Dermis blood vessel endothelial cell (primary cell): ENCODE measurements at places on chromosomes 1 and 21. TPM values are rescaled to one million over a fixed set of nuclear protein-coding genes. Genes with fewer than 3 reads are reported as not detected.
A peak's percentile ranks its signal among the peaks of the same experiment; 100 is the strongest.

DNA sequence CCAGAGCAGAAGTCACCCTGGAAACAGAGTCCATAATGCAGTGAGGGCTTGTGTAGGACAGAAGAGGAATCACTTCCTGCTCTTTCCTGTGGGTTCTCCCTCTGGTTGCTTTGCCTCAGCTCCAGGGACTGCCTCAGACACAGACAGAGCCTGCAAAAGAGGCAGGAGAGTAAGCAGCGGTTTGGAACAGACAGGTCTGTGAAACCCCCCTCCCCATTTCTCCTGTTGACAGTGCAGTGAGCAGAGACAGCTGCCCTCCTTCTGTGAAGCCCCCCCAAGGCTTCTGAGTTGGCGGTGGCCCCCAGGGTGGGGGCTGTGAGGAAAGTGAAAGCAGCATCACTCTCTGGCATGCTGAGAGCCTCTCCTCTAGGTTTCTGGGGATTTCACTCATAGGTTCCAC is 53.0 kb downstream of the MAB21L3 start:
- DNase-seq = no peak

DNA sequence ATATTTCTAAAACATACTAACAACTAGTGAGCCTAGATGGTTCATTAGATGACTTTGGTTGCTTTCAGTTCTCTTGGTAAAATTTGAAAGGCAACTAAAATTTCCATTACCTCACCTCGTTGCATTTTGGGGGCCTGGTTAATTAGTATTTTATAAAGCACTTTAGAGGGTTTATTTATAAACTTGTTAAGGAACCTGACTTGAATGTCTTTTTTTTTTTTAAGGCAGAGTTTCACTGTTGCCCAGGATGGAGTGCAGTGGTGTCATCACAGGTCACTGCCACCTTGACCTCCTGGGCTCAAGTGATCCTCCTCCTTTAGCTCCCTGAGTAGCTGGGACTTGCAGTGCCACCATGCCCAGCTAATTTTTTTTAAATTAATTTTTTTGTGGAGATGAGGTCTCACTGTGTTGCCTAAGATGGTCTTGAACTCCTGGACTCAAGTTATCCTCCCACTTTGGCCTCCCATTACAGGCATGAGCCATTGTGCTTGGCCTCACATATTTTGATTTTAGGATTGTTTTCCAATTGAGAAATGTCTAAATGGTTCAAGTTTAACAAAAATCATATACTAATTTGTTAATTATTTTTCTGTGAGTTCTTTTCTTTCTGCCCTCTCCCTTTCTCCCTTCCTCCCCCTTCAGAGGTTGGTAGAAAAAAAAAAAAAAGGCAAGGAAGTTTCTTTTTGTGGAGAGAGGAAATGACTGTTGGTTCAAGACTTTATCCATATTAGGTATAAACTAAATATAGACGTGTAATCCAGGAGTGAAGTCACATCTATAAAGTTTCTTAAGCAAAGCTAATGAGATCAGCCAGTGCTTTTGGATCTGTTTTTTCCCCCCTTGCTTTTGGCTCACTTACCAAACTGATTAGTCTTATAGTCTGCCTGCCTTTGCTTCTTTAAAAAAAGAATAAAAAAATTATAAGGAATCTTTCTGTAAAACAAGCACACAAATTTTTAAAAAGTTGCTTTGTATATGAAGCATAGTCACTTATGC is 24.7 kb downstream of the CLIC4 start:
- peak; percentile 95 for DNase-seq

GRCh38 chr21:26405735-26406361 is 167.2 kb downstream of the CYYR1 start:
- peak; percentile 25 for DNase-seq

- DNase-seq = no peak
Measured at GRCh38 chr1:226566760-226567159, 18.2 kb downstream of the STUM start.

DNA sequence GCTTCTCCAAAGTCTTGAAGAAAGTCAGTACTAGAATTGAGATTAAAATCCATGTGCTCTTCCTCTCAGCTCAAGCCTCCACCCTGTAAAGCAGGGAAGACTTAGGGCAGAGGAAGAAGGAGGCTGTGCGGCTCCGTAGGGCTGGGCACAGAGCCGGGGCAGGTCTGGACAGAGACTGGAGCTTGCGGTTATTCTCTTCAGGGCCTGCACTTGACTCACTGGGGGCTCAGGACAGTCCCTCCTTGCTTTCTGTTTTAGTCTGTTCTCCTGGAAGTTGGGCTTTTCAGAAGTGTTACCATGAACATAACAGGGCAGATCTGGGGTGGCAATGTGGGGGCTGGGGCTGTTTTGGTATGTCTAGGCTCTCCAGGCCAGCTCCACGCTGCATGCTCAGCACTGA is 21.6 kb upstream of the TRABD2B start:
- no peak for DNase-seq

DNA sequence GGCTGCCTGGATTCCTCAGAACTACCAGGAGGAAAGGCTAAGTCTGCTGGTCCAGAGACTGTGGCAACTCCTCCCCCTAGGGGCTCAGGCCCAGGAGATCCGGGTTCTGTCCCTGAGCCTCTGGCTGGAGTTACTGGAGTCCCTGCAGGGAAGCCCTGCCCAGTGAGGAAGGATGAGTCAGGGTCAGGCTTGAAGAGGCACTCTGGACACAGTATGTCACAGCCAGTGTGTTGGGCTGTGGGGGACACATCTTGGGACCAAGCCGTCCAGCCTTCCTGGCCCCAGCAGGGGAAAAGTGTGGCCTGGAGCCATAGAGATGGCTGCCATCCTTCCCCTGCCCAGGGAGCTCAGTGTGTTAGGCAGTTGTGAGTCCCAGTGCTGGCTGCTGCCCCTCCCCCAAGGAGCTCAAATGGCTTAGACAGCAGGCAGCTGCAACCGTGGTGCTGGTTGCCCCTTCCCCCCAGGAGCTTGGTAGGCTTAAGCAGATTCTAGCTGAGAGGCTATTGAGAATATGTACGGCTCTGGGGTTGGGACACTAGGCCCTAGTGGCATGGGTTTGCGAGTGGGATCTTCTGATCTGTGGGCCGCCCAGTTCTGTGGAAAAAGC is 28.2 kb upstream of the RABGAP1L start:
- DNase-seq = no peak

DNA sequence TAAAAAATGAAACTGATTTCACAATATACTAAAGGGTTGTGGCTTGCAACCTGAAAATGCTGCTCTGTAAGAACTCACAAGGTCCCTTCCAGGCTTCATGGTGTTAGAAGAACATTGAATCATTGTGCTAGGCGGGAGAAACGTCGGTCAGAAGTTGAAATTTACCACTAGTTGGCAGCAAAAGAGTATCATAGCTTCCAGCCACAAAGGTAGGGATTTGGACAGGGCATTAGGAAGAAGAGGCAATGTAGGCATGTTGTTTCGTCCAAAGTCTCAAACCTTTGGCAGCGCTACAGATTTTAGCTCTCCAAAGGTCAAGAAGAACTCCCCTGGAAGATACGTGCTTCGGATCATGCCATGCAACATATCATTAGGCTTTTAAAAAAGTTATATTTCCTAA is 62.5 kb upstream of the ZP4 start:
- no peak for DNase-seq

DNA sequence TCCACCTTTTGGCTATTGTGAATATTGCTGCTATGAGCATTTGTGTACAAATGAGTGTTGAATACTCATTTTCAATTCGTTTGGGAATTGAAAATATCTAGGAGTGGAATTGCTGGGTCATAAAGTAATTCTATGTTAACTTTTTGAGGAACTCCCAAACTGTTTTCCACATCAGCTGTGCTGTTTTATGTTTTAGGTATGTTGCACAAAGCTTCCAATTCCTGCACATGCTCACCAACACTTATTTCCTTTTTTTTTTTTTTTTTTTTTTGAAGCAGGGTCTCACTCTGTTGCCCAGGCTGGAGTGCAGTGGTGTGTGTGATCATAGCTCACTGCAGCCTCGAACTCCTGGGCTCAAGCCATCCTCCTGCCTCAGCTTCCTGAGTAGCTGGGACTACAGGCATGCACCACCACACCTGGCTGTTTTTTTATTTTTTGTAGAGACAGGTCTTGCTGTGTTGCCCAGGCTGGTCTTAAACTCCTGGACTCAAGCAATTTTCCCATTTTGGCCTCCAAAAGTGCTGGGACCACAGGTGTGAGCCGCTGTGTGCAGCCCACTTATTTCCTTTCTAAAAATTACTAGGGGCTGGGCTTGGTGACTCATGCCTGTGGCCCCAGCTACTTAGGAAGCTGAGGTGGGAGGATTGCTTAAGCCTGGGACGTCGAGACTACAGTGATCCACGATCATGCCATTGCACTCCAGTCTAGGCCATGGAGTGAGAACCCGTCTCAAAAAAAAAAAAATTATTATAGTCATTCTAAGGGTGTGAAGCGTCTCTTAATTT is 33.4 kb downstream of the TMCC2 start:
- DNase-seq = peak; percentile 50

DNA sequence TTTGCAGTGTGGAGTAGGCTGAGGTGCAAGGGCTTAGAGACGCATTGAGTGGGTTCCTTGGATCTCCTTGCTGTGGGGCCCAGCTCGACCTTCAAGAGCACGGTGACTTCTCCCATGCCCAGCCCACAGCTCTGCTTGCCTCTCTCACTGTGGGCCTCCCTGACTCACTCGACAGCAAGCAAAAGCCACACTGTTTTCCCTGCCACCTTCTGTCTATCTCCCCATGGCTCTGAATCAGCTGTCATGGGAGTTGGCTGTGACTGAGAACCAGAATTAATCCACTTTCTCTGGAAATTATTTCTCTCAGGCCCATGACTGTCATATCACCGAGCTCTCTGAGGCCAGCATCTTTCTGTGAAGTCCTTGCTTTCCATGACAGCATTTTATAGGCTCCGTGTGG is 140.7 kb downstream of the NOS1AP start:
- no peak for DNase-seq

The CFHR4 gene
- not detected in 2 replicates for total RNA-seq

The TBX19 gene
- total RNA-seq = 0.47 and 0.51 TPM in 2 replicates

The WDR64 gene
- 0.17 TPM in 1 of 2 replicates, not detected in the other for total RNA-seq

The CYP4Z1 gene
- total RNA-seq = 0.17 TPM in 1 of 2 replicates, not detected in the other

The ATP1A2 gene
- total RNA-seq = not detected in 2 replicates
